Activated T-helper 17 cell treated with anti-CD3 and anti-CD28 coated beads, Interleukin-2, amount 50 U/mL, for 72 hours (primary cell): ENCODE measurements at places on chromosomes 1 and 21. TPM values are rescaled to one million over a fixed set of nuclear protein-coding genes. Genes with fewer than 3 reads are reported as not detected.

DAB1 gene
- 1.7 TPM for total RNA-seq

SMIM1 gene
- total RNA-seq: 1.5 TPM

MPL gene
- not detected for total RNA-seq

GABRD gene
- total RNA-seq: not detected

DNA sequence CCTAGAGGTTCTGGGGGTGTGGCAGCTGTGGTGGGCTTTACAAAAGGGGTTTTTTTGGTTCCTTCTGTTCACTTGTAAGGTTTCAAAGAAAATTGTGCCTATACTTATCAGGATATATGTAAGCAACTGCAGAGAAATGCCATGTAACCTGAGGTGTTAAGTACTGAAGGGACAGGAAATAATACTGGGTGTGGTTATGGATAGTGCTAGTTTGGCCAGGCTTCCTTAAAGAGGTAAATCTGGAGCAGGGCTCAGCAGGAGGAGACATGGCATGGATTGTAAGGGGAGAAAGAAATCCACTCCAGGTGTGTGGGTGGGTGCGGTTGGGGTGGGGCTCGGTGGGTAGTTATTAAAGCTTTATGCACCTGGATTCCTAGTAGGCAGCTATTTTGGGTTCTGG is 28.3 kb downstream of the KIRREL1 start:
- ATAC-seq: no peak

DNA sequence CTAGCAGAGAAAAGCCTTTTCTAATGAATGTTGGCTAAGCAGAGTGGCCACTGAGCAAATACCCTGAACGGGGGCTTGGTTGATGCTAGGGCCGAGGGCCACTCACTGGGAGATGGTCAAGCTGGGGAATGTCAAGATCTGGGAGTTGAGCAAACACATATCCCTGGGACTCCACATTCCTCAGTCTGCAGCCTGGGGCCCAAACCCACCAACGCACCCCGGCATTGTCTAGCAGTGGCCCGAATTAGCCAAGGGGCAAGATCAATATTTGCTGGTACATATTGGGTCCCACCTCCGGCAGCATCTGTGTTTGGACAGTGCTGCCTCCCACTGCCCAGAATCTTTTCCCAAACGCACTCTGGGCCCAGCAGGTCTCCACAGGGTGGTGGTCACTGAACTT is 144.1 kb downstream of the TRABD2B start:
- no peak for ATAC-seq

DNA sequence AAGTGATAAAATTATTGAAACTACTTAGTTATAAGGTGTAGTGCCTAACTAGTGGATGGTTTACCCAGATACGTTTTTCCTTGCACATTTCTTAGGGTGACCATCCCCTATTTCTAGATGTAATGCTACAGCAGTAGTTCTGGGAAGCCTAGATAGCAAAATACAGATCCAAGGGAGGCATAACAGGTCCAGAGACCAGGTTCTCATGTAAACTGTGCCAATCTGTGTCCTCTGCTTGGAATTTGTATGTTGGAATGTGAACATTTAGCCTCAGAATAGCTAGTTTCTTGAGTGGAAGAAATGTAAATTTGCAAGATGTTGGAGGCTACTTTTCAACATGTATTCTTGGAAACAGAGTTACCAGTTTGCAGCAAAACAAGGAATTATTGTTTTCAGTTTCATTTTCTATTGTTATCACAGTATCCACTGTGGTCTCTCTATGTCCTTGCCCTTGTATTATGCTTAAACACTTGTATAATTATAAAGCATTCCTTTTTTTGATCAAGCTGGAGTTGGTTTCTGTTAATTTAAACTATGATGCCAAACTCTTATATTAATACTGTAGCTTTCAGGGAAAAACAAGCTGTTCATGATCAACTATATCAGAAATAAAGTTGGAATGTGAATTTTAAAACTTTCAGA is 102.0 kb upstream of the BRINP3 start:
- ATAC-seq: no peak

DNA sequence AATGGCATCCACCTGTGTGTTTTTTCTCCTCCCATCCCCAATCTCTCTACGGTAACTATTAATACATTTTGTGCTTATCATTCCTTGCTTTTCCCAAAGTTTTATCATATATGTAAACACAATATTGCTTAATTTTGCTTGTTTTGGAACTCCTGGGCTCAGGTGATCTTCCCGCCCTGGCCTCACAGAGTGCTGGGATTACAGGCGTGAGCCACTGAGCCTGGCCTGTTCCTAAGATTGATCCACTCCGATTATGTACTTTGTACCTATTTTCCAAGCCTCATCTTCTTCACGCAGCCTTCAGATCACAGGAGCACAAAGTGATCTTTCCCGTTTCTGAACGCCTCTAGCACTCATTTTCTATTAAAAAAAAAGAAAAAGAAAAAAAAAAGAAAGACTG is 45.2 kb downstream of the MEF2D start:
- ATAC-seq: no peak
